Dermis lymphatic vessel endothelial cell (primary cell): ENCODE measurements at places on chromosomes 12 and 14. TPM values are rescaled to one million over a fixed set of nuclear protein-coding genes. Genes with fewer than 3 reads are reported as not detected.

Gene CCND2
- 69.9 and 82.0 TPM in 2 replicates for total RNA-seq

Gene PYGL
- total RNA-seq, result 71.9 and 138 TPM in 2 replicates

Gene KLRB1
- total RNA-seq, result not detected in 2 replicates

Gene AQP5
- not detected in 2 replicates for total RNA-seq

Gene SERPINA3
- not detected in 2 replicates for total RNA-seq

Gene RITA1
- 11.9 and 16.8 TPM in 2 replicates for total RNA-seq

Gene OTOGL
- total RNA-seq, result 0.22 and 0.43 TPM in 2 replicates

Gene TMTC1
- 4.2 and 15.5 TPM in 2 replicates for total RNA-seq

Gene TSPAN8
- total RNA-seq, result not detected in 2 replicates

Gene FAM181A
- not detected in 2 replicates for total RNA-seq

Gene PSEN1
- total RNA-seq, result 42.6 and 46.1 TPM in 2 replicates

Gene TAC3
- not detected in 2 replicates for total RNA-seq

Gene CAPZA3
- not detected in 2 replicates for total RNA-seq

Gene PRH2
- total RNA-seq, result 0.09 TPM in 1 of 2 replicates, not detected in the other

Gene LTB4R
- 1.6 and 1.7 TPM in 2 replicates for total RNA-seq

Gene CGRRF1
- total RNA-seq, result 11.1 TPM in 2 replicates

Gene DCN
- 0.11 TPM in 1 of 2 replicates, not detected in the other for total RNA-seq

Gene BATF
- total RNA-seq, result 2.6 and 3.4 TPM in 2 replicates

Gene MUCL1
- not detected in 2 replicates for total RNA-seq

Gene A2M
- total RNA-seq, result 59.6 and 71.5 TPM in 2 replicates

Gene BHLHE41
- 0.09 and 0.11 TPM in 2 replicates for total RNA-seq

Gene CACNA1C
- 0.33 and 0.34 TPM in 2 replicates for total RNA-seq
